ENCODE measurements at places on chromosomes 2 and 18. TPM values are rescaled to one million over a fixed set of nuclear protein-coding genes. Genes with fewer than 3 reads are reported as not detected.

Gene SH3RF3
- not detected for total RNA-seq

Gene DRC1
- total RNA-seq = 0.07 TPM

DNA sequence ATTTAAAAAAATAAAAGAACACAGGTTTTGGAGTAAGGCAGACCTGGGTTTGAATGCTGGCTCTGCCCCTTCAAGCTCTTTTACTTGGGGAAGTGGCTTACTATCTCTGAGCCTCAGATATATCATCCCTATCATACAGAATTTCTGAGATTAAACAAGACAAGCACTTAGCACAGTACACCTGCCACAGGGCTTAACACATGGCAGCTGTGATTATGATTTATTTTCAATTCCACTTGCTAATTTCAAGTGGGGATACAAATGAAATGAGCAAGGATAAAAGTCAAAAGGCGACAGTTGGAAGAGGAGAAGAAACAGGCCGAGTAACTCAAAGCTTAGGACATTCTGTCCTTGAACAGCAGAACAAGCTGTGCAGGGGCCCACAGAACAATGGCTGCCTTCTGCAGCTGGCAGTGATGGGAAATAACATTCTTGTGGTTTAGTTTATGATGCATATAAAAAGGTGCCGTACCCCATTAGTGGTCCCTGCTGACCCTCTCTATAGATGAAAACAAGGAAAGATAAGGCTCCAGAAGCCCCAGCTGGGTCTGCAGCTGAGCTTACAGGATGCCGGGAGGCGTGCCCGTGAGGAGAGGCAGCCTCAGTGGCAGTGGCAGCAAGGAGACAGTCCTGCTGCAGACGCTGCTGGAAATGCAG is 45.3 kb downstream of the KIF3C start:
- no peak for DNase-seq

Gene NDUFAF7
- total RNA-seq = 39.4 TPM

GRCh38 chr2:18432999-18433398 is 127.5 kb downstream of the RDH14 start:
- no peak for DNase-seq

Data from HepG2 (cell line).